ENCODE measurements at places on chromosomes 6 and 20.

GRCh38 chr6:77910826-77911225, 258.0 kb downstream of the MEI4 start:
- no peak for DNase-seq

- DNase-seq, result no peak
These were observed 239.0 kb upstream of the KCNQ5 start for GRCh38 chr6:72382602-72383529.

DNA sequence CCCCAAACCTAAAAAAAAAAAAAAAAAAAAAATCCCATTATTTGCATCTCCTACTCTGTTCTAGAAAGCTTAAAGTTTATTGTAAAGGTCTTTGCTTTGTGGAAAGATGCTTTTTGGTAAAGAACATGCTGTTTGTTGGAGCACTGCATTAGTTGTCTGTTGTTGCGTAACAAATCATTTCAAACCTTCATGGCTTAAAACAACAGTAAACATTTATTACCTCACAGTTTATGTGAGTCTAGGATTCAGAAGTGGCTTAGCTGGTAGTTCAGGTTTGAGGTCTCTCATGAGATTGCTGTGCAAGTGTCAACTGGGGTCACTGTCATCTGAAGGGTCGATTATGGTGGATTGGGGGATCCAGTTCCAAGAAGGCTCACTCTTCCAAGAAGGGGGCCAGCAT, 155.2 kb upstream of the ZFP64 start:
- DNase-seq, result no peak

DNA sequence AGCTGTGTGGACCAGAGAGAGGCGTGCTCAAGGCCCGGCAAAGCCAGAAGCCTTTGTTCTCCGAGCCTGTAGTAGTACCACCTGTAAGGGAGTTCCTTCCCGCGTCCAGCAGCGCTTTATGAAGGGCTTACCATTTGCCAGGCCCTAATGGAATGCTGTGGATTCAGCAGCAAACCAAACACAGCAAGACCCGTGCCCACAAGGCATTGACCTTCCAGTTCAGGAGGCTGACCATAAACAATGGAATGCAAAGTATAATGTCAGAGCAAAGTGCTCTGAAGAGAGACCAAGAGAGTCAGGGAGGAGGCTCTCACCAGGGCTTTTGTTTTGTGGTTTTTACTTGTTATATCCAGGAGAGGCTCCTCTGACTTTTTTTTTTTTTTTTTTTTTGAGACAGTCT, 209.8 kb downstream of the ZMYND8 start:
- no peak for DNase-seq

GRCh38 chr6:41573985-41574384, 27.8 kb downstream of the FOXP4 start:
- no peak for DNase-seq

DNA sequence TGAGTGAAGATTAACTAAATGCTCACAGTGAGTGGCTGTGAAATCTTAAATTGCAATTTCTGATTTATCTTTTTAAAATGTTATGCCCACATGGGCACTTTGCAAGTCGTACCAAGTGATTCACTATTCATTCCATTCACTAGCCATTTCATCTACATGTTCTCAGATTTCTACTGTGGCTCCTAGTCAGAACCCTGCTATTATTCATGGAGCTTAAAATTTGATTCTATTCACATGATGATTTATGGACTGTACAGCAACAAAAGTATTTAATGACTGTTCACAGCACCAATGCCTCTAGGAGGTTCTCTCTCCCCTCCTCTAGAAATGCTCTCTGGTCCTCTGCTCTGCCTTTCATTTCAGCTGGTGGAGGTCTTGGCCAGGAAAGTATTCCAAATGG, 133.5 kb upstream of the MAP3K7 start:
- DNase-seq, result no peak

DNA sequence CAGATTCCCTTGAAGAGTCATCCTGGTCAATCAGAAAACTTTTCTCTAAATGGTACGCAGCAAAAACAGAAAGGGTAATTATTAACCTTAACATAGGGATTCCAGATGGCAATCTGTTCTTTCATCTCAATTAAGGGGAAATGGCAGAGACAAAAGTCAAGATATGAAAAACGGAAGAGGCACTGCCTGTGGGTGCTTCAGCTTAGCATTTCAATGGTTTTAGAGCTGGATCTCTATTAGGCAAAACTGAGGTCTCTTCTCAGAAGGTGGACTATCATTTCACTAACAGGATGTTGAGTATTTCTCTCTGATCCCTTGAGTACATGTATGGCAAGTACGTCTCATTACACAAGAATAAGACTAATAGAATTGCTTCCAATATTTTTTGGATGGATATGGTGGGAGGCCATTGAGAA, 296.9 kb downstream of the HIVEP2 start:
- DNase-seq, result no peak

GRCh38 chr6:10429638-10430427, 15.0 kb upstream of the TFAP2A start:
- no peak for DNase-seq

GRCh38 chr6:95614094-95614493, 36.8 kb downstream of the MANEA start:
- DNase-seq, result no peak

- DNase-seq, result no peak
These were observed 30.4 kb upstream of the SPDEF start for GRCh38 chr6:34586327-34587040.

- no peak for DNase-seq
These were observed 6.6 kb upstream of the ANGPT4 start for GRCh38 chr20:922781-923180.

DNA sequence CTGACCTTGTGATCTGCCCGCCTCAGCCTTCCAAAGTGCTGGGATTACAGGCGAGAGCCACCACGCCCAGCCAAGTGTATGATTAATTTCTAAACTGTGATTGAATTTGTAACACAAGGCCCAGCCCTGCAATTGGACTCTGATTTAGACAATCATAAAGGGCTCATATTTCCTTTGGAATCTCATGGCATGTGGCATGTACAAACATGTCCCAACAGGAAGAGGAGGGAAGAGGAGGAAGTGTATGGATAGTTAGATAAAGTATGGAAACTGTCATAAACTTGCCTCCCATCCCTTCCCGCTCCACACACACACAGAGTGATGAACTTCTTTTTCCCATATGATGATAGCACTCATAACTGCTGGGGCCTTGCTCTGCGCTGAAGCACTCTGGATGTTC, 27.2 kb upstream of the QKI start:
- DNase-seq, result no peak

- no peak for DNase-seq
These were observed 283.9 kb upstream of the SUPT3H start for GRCh38 chr6:45661661-45662060.
